Lower lobe of right lung (tissue), 2 donors: ENCODE measurements at places on chromosomes 5 and 9.

DNA sequence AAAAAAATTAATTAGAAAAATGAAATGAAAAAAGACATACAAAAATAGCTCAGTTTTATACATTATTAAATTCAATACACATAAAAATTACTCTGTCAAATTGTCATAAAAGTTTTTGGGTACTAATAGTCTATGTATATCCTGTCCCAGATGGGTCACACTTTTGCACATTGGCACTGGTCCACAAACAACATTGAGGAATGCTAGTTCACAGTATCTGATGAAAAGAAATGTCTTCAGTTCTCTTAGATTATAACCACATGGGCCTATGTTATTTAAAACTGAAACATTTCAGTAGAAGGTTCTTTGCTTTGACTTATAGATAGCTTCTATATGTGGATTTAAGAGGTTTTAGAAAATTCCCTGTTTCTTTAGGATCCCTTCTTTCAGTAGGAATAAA, 39.8 kb downstream of the LNPEP start:
- no peak for DNase-seq

DNA sequence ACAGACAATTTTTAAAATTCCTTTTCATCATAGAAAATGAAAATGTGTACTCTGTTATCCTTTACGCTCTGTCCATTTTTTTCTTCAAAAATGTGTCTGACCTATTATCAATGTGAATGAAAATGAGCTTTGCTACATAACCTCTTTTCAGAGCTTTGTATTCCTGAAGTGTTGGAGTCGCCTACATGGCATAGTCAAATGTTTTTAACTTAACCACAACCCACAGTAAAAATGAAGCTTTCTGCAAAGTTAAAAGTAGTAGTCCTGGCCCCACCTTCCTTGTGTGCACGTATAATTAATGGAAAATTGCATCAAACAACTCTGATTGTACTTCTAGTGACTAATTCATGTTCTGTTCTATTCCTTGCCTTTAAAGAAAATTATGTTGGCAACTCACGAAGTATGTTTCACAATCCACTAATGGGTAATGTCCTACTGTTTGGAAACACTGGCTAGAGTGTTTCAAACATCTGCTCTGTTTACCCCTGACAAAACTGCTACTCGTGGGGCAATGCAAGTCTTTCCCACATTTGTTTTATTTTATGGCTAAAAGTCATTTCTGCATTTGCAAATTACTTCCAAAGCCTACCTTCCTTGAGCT, 18.6 kb upstream of the PSAT1 start:
- DNase-seq: no peak

- no peak for DNase-seq
These were observed 66.8 kb upstream of the SMC2 start for GRCh38 chr9:104027295-104027694.

DNA sequence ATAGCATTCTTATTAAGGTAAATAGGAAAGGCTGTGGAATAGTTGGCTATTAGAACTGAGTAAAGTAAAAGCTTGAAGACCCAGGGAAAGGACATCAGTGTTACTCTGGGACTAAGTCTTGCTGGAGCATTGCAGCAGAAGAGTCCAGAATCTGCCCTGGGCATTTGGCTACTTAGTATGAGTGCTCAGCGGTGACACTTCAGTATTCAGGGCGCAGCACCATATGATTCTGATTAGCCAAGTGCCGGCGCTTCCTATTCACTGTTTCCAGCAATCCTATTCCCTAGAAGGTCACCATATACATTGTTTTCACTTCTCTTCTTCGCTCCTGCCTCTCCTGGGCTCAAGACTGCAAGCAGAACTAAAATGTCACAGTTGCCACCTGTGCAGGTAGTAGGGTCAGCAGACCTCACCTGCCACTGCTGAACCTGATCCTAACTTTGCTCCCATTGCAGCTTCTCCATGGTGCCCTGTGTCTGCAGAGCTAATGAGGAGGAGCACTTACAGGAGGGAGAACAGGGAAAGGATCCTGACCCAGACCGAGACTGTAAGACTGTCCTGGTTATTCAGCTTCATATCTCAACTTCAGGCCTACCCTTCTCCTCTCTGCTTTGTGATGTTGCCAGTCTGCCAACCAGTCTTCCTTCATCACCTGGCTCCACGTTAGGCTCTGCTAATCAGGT, 313.6 kb upstream of the PIK3R1 start:
- DNase-seq: no peak

GRCh38 chr9:20321423-20322082, 300.7 kb downstream of the MLLT3 start:
- no peak for DNase-seq

DNA sequence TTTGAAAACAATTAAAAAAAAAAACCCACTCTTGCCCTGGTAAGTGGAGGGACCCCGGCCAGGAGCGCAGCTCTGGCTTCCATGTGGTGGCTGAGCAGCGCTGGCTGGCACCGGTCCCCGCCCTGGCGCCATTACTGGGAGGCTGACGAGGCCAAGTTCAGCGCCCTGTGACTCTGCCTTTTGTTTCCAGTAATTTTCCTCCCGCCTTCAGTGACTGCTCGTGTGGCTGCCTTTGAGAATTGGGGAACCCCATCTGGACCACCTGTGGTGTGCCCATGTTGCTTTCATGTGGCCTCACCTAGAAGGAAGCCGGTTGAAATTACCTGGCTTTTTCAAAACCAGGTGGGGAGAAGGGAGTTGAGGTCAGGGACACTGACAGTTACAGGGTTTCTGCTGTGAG, 136.1 kb downstream of the GAPVD1 start:
- no peak for DNase-seq

- no peak for DNase-seq
These were observed 63.2 kb downstream of the COL27A1 start for GRCh38 chr9:114218264-114219120.

DNA sequence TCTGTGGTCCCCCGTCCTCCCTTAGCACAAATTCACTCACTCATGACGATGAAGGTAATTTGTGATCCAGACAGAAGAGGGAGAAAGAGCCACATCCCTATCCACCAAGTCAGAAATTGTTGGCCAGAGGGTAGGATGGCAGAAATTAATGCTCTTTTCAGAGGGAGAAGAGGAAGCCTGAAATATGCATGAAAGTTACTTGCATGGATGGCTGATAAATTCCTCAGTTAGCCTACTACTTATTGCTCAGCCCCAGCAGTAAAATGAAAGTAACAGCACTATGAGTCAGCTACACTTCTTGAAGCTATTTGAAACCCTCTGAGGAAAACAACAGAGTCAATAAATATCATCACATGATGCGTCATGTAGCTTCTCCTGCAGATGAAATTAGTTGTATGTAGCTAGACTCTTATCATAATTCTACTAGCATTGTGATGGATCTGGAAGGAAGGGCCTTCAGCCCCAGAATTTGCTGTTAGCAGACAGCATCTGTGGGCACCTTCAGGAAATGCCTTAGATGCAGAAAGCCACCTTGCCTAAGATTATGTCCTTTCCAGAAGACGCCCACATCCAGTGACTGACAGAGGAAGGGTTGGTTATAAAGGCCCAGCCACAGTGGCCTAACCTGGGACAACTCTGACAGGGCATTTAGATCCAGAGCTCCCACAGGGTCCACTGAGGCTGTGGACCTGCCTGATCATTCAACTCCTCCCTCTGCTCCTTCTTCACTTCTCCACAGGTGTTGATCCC, 81.2 kb upstream of the CCDC112 start:
- no peak for DNase-seq

DNA sequence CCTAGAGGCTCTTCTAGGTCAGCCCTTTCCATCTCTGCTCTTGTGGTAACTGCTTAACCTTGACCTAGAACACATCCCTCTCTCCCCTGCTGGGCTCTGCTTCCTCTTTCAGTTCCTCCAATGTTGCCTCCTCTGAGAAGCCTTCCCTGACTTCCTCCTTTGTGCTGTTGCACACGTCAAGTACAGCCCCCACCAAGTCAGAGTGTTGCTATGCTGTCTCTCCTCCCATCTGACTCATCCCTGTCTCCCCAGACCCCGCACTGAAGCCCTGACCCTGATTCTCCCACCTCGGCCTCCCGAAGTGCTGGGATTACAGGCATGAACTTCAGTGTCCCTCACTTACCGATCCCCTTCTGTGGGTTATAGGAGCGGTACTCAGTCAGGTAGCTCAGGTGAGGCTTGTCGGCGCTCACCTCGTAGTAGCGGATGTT, 10.4 kb upstream of the TRIM14 start:
- DNase-seq: peak; percentile 63

- no peak for DNase-seq
These were observed 61.8 kb upstream of the PITX1 start for GRCh38 chr5:135095871-135096270.

DNA sequence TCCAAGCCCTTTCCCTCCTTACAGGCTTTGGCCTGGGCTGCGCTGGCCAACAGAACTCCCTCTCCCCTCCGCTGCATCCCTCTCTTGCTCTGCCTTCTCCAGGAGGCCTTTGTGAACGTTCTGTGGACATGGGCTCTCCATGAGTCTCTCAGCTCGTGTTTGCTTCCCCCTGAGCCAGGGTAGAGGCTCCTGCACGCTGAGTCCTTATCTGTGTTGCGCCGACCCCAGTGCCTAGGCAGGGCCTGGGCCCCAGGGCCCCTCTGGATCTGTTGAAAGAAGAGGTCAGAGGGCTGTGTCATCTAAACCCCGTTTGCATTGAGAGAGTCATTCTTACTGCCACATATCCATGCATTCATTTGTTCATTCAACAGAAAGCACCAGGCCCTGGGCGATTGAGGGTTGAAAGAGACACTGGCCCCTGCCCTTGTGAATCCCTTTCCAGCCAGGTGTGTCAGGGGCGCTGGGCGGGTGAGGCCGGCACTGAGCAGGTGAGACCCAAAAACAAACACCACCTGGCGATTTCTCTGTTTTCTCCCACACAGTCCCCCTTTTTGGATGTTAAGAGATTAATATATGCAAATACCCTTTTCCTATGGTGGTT, 111.2 kb upstream of the IER5L start:
- DNase-seq: peak; percentile 20

- no peak for DNase-seq
These were observed 122.5 kb downstream of the LHFPL2 start for GRCh38 chr5:78526049-78526525.

- no peak for DNase-seq
These were observed 160.0 kb downstream of the RMI1 start for GRCh38 chr9:84140535-84141101.

GRCh38 chr5:55177078-55177477, 4.1 kb upstream of the CDC20B start:
- no peak for DNase-seq

- no peak for DNase-seq
These were observed 223.7 kb downstream of the PAPPA start for GRCh38 chr9:116377179-116377798.

DNA sequence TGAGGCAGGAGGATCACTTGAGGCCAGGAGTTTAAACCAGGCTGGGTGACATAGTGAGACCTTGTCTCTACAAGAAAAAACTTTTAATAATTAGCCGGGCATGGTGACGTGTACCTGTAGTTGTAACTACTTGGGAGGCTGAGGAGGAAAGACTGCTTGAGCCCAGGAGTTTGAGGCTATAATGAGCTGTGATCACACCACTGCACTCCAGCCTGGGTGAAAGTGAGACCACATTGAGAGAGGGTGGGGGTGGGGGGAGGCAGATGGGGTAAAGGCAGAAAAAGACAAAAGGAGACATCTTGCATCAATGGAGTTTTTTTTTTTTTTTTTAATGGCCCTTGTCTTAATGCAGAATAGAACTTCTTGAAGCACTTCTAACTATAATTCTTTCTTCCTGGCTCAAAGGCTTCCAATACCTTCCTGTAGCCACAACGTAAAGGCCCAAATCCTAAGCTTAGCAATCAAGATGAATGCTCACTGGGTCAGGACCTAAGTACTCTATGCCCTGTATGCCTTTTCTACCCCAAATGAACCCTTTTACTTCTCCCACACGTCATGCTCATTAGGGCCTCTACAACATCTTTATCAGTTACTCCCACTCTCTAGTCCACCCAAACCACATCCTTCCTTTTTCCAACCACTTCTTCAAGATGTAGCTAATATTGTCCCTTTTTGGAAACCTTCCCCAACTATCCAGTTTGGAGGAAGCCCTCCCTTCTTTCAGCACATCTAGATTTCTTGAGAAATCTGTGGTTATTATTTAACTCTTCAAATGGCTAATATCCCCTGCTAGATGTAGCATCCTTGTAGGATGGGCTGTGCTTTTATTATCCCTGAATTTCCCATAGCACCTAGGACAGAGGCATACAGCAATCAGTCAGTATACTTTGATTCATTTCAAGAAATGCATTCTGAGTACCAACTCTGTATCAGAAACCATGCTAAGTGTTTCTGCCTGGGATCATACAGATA, 40.8 kb downstream of the CSF2 start:
- no peak for DNase-seq

- DNase-seq: no peak
These were observed 20.3 kb downstream of the WHRN start for GRCh38 chr9:114484854-114485443.

DNA sequence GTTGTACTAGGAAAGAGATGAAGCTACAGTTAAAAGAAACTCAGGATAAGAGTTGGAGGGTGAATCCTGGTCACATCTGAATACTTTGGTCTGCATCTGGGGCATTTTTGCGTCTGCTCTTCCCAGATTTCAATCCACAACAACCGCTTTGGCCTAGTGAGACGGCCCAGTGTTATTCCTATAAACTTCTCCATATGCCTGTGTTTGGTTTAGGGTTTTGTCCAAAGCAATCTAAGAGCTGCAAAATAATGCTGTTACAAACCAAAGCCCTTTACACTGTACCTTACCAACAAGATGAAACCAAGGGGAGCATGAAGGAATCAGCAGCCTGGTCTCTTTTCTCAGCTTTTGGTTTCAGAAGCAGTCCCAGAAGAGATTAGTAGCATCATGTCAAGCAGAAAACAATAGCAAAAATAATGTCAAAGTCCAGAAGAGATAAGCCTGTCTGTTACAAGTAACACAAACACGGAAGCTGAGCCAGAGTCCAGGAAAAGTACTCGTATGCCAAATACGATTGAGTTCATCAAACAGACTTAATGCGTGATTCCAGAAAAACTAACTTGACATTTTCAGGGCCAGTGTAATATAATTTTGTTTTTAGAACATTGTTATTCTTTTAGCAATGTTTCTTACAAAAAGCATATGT, 379.9 kb upstream of the ACO1 start:
- DNase-seq: no peak

GRCh38 chr5:6750142-6750840, 37.1 kb downstream of the TENT4A start:
- peak; percentile 26 for DNase-seq

GRCh38 chr5:78920604-78921003, 64.5 kb downstream of the ARSB start:
- no peak for DNase-seq

GRCh38 chr5:34007201-34007620, 639 bp downstream of the AMACR start:
- DNase-seq: no peak

- DNase-seq: no peak
These were observed 42.4 kb downstream of the STRBP start for GRCh38 chr9:123225995-123226394.

- no peak for DNase-seq
These were observed 36.2 kb upstream of the SNAPC3 start for GRCh38 chr9:15386465-15386864.

DNA sequence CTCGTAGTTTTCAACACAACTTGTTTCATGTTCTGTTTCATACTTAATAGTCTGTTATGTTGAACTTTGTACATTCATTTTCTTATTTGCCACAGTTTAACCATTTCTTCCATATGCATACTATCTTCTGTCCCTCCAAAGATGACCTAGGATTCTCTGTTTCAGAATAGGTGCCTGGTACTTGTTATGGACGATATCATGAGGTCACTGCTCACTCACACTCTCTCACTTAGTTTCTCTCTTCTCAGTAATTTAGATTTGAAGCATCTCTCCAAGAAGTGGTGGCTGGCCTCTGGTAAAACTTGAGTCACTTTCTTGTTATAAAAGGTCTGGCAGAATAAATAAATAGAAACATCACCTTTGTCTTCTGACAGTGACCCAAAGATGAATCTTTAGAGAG, 28.4 kb downstream of the FBXO38 start:
- no peak for DNase-seq

- no peak for DNase-seq
These were observed 6.2 kb downstream of the VPS13A start for GRCh38 chr9:77183581-77183980.
